Psoas muscle (tissue), 8 donors: ENCODE measurements at places on chromosomes 6 and 20. TPM values are rescaled to one million over a fixed set of nuclear protein-coding genes. Genes with fewer than 3 reads are reported as not detected.

The PERP gene
- 1.3 TPM for total RNA-seq

The PLCB4 gene
- 2.1 TPM for total RNA-seq

The RSPH9 gene
- not detected for total RNA-seq

The MLN gene
- total RNA-seq = not detected

The LAMA4 gene
- total RNA-seq = 13.6 TPM

The SLC2A10 gene
- total RNA-seq = 1.5 TPM
